ENCODE measurements at places on chromosomes 1 and 21. TPM values are rescaled to one million over a fixed set of nuclear protein-coding genes. Genes with fewer than 3 reads are reported as not detected.

- H3K27me3 ChIP-seq: no peaks in the 10 kb centered on the region
- H3K27ac ChIP-seq: no peak overlapping the region
- no peak overlapping the region for H3K4me3 ChIP-seq
- DNase-seq: no peak
Measured at GRCh38 chr1:43949678-43950077, 2.9 kb downstream of the IPO13 start.

DNA sequence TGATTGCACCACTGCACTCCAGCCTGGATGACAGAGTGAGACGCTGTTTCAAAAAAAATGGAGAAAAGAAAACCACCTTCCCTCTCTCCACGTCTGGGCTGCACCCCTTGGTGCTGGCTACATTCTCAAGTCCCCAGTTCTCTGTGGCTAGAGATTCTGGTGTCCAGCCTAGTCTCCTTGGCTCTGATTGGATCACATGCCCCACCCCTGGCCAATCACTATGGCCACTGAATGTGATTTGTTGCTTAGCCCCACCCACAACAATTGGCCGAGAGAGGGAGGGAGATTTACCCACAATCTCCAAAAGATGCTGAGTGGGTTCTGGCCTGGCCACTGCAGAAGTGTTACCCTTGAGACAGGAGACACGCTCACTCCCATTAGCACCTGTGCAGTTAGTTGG is 39.4 kb downstream of the FHAD1 start:
- no peaks in the 10 kb centered on the region for H3K36me3 ChIP-seq
- no peak overlapping the region for H3K27ac ChIP-seq
- DNase-seq: no peak

DNA sequence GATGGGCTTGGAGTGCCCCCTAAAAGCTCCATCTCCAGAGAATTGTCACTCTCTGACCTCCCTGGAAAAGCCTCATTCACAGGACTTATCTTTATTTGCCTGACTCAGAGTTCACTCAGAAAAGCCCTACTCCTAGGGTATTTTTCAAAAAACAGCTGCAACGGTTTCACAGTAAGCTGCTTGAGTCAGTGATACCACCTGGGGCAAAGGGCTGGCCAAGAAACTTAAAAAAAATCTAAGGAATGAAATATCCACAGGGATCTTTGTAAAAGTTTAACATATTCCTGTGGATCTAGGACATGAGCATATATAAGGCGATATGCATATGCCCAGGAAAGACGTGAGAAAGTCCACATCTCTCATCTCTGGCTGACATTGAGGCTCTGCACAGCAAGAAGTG is 33.8 kb upstream of the TSPAN2 start:
- no peaks in the 10 kb centered on the region for H3K36me3 ChIP-seq
- DNase-seq: no peak
- H3K4me1 ChIP-seq: no peaks in the 10 kb centered on the region
- no peak overlapping the region for H3K27ac ChIP-seq
- no peak overlapping the region for H3K4me3 ChIP-seq
- H3K27me3 ChIP-seq: peaks cover 4% of the 10 kb centered on the region

The LAMB3 gene
- 0.37 TPM for total RNA-seq

- H3K4me3 ChIP-seq: no peak overlapping the region
- H3K27me3 ChIP-seq: no peaks in the 10 kb centered on the region
- H3K27ac ChIP-seq: no peak overlapping the region
Measured at GRCh38 chr1:114063544-114063943, 84.3 kb downstream of the OLFML3 start.

GRCh38 chr1:97157991-97158390 is 436.4 kb downstream of the PTBP2 start:
- no peaks in the 10 kb centered on the region for H3K36me3 ChIP-seq
- no peaks in the 10 kb centered on the region for H3K27me3 ChIP-seq
- H3K4me3 ChIP-seq: no peak overlapping the region
- no peaks in the 10 kb centered on the region for H3K4me1 ChIP-seq
